ENCODE measurements at places on chromosomes 4 and X.

DNA sequence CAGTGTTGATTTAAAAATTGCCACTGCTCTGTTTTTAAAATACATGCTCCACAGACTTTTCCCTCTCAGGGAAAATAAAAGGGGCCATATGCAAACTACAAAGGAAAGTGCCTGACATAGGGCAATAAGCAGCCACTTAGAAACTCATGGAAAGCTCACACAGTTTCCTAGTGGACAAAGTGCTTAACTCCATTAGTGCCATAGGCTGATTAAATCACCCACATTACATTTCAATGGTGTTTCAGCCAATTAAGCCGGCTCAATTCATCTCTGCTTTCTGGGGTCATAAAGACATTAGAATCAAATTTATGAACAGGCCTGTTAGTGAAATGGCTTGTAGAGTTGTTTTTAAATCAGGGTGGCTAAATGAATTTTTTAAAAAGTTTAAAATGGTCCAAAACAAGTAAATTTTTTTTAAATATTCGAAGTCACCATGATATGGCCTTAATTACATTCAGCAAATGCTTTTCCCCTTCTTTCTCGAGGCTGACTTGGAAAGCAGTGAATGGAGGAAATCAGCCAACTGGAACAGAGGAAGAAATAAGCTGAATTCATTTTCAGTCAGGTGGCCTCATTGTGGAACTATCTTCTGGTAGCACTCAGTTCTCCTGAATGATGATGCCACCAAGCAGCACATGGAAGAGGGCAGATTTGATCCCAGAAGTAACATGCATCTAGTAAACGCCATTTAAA lies 2305.1 kb upstream of the AGA start:
- no peak for DNase-seq

DNA sequence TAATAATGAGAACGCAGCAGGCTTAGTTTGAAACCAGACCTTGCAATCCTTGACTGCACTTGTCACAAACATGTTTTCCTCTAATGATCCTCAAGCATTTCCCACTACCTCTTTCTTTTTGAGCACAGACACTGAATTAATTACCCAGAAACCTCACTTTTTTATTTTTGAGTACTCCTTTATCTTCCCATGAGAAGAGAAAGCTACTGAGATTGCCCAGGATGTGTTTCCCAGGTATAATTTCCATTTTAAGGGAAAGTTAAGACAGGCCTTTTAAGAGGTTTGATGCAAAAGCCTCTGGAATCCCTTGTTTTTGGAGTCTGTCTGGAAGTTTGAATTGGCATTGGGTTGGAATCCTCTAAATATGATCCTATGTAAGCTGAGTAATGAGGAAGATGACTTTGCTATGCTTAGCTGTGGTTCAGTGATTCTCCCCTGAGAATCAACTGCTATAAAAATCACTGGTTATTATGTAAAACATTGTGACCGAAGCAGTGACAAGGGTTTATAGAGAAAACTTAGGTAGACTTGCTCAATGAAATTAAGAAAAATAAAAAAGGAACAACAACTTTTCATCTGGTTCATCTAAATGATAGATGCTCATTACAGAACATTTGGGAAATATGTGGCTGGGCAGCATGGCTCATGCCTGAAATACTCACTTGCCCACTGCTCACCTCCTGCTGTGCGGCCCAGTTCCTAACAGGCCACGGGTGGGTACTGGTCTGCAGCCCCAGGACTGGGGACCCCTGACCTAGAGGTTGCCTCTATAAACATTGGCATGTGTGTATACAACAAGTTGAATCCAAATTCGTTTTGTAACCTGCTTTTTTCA lies 10.8 kb upstream of the RHOH start:
- DNase-seq: no peak

DNA sequence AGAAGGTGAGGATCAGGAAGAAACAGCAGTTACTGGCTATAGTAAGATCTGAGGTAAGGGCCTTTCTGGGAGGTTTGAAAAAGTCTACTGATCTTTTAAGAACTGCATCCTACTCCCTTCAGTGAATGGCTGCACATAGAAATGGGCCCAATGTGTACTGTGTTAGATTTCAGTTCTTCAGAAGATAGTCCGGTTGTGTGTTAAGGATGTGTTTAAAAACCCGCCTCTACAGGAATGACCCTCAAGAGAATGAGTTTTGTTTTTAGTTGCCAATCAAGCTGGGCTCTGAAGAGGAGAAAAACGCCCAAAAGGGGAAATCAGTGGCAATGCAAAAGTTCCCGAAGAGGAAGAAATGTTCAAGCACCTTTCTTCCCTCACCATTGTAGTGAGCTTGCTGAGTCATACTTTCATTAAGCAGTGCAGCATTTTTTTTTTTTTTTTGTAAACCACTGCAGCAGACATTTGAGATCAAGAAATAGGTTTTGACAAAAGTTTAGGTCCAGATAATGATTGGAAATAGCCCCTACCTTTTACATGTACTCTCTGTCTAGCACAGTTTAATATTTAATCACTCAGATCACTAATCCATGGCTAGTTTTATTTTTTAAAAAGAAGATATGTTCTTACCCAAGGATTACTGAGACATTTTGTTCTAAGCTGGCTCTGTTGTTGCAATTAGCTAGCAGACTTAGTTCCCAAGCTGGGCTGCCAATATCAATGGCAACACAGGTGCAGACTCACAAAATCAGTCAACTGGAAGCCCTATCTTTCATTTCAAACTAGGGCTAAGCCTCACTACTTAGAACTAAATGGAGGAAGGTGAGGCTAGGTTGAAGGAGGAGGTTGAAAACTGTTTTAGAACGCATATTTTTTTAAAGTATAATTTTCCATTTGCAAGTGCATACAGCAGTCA lies 7.0 kb upstream of the TRPC5OS start:
- no peak for DNase-seq

DNA sequence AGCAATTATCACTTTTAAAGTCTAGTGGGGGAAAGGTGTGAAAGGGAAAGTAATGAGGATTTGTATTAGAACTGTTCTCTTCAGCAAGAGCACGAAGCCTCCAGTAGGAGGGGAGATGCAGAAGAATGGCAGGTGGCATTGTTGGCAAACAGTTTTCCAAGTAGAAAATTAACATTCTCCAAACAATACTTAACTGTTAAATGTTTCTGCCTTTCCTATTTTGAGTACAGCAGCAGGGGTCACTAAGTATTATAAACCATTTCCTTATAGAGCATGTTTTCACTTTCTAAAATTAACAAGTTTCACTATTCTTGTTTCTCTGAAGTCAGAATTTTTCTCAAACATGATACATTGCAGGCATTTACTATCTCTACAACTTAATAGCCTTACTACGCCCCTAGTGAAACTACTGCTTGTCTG lies 58.7 kb downstream of the LEF1 start:
- DNase-seq: no peak

- DNase-seq: no peak
These were observed 82.4 kb downstream of the ITIH6 start for GRCh38 chrX:54715621-54716020.

GRCh38 chrX:96436105-96436504 lies 248.5 kb upstream of the DIAPH2 start:
- no peak for DNase-seq

DNA sequence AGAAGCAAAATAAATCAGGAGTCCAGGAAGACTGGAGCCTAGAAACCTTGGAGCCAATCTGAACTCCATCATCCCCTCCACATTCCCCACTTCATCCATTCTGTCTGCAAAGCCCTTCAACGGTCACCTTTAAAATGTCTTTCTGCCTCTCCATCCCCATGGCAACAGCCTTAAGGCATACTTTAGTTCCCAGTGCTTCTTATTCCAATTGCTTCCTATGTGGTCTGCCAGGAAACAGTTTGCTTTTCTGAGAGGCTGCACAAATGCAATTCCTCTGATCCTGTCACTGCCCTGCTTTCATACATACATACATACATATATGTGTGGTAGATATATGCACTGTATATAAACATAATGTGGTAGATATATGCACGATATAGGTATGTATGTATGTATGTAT lies 786 bp upstream of the MAGEH1 start:
- DNase-seq: no peak

Data from GOT3 (cell line).